ENCODE measurements at places on chromosomes 13 and 19.

DNA sequence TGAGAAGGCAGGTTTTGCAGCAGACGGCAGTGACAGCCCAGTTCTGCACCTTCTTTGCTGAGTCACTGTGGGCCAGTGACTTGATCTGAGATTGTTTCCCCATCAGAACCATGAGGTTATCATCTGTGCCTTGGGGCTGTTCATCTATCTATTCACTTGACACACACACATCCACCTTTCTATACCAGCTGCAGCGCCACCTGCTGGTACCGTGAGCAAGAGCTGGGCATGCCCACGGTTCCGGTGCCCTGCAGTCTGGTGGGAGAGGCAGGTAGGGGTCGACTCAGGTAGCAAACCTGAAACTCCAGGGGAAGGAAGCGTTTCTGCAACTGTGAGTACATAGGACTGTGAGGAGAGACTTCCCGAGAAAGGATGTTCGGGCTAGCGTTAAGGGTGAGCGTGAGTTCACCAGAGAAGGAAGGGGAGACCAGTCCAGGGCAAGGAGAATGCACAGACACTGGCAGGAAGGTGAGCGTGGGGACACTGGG lies 7.5 kb upstream of the LIN7B start:
- H3K36me3 ChIP-seq, result peaks cover 51% of the 10 kb centered on the region
- no peaks in the 10 kb centered on the region for H3K27me3 ChIP-seq
- H3K4me1 ChIP-seq, result peaks cover 17% of the 10 kb centered on the region
- no peak overlapping the region for H3K27ac ChIP-seq
- H3K4me3 ChIP-seq, result no peak overlapping the region

GRCh38 chr19:7852851-7853769 lies 21.1 kb downstream of the PRR36 start:
- H3K4me1 ChIP-seq, result no peaks in the 10 kb centered on the region
- H3K27ac ChIP-seq, result no peak overlapping the region
- no peak for DNase-seq
- peaks cover 2% of the 10 kb centered on the region for H3K36me3 ChIP-seq
- H3K4me3 ChIP-seq, result no peak overlapping the region

GRCh38 chr13:80083853-80084676 lies 256.9 kb downstream of the SPRY2 start:
- peak overlapping the region; percentile 39 for H3K4me3 ChIP-seq
- H3K27me3 ChIP-seq, result no peaks in the 10 kb centered on the region
- H3K27ac ChIP-seq, result peak overlapping the region; percentile 31
- no peaks in the 10 kb centered on the region for H3K36me3 ChIP-seq
- no peak for DNase-seq
- peaks cover 16% of the 10 kb centered on the region for H3K4me1 ChIP-seq

DNA sequence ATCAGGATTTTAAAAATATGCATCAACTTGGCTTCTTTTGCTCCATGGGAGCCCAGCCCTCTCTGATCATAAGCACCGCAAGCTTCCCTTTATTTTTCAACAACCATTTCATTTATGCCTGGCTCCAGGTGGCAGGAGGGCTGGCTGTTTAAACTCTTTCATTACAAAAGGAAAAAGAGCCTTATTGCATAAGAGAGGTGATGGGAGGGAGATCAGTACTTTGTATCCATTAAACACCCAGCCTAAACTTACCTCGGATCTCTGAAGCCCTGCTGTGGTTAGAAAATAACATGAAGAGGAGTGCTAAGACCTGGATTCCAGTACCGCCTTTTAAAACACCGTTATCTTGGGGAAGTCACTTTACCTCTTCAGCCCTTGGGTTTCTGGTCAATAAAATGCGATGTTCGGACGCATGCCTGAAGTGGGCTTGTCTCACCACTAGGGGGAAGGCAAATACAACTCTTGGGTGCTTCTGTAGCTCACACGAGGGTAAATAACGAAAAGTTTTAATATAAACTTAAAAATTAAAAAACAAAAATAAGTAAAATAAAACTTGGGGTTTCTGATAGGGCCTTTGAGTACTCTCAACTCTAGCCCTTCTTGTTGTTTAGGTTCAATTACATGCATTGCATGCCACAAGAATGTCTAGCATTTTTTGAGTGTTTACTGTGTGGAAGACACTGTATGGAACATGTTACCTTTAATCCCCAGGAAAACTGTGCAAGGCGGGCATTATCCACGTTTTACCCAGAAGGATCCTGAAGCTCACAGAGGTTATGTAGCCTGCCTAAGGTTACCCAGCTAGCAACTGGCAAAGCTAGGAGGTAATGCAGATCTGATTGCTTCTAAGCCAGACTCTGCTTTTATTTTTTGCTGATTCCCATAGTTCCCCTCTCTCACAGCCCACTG lies 240.3 kb downstream of the LMO7 start:
- no peak overlapping the region for H3K27ac ChIP-seq
- H3K4me1 ChIP-seq, result no peaks in the 10 kb centered on the region
- no peak overlapping the region for H3K4me3 ChIP-seq
- H3K27me3 ChIP-seq, result no peaks in the 10 kb centered on the region

- DNase-seq, result no peak
- peak overlapping the region; percentile 76 for H3K27ac ChIP-seq
- H3K27me3 ChIP-seq, result no peaks in the 10 kb centered on the region
- H3K4me3 ChIP-seq, result peak overlapping the region; percentile 65
- peaks cover 72% of the 10 kb centered on the region for H3K4me1 ChIP-seq
Observed at GRCh38 chr19:19460761-19461265, 54.5 kb downstream of the TSSK6 start.

DNA sequence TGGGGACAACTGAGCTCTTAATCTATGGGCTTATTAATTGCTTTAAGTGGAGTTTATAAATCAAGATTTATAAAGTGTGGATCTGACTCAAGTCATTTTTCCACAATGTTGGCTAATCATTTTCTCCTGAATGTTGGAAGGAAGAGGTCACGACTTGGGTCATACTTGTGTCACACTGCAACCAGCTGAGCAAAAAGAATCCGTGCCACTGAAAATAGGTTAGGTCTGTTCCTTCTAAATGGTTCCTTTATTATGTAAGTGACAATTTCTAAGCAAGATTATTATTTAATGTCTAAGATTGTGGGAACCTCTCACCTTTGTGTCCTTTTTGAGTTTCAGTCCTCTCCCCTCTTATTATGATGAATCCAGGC lies 178.6 kb downstream of the SHISA2 start:
- no peaks in the 10 kb centered on the region for H3K4me1 ChIP-seq
- no peaks in the 10 kb centered on the region for H3K27me3 ChIP-seq
- no peaks in the 10 kb centered on the region for H3K36me3 ChIP-seq

GRCh38 chr19:7628589-7629311 lies 595 bp downstream of the XAB2 start:
- H3K36me3 ChIP-seq, result peaks cover 11% of the 10 kb centered on the region
- no peak for DNase-seq

DNA sequence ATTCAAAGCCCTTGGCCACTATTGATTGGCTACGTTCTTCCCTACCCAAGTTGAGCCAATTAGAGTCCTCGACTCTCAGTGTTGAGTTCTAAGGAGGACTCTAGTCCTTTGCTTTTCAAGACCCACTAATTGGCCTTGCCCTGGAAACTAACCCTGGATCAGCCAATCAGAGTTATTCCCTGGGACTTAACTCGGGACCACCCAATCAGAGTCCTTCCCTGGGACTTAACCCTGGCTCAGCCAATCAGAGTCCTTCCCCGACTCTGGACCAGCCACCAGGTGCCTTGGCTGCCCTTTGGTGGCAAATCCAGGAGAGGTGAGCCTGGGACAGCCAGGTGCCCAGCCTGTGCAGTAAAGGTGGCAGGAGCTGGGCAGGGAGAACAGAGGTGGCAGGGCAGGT lies 28.7 kb downstream of the ATP8B3 start:
- H3K27ac ChIP-seq, result no peak overlapping the region
- H3K36me3 ChIP-seq, result no peaks in the 10 kb centered on the region

DNA sequence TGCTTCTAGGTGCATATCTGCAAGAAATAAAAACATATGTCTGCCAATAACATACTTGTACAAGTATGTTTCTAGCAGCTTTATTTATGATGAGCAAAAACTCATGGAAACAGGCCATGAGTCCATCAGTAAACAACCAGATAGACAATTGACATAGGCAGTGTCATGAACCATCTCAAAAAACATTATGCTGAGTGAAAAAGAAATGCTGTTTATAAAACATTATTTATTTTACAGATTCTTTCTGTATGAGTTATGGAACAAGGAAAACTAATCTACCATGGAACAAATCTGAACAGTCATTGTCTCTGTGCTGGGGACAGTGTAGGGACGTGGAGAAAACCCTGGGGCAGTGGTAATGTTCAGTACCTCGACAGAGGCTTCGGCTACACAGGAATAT lies 283.9 kb downstream of the UQCRFS1 start:
- H3K27me3 ChIP-seq, result no peaks in the 10 kb centered on the region
- H3K36me3 ChIP-seq, result no peaks in the 10 kb centered on the region
- DNase-seq, result no peak
- no peak overlapping the region for H3K4me3 ChIP-seq

- H3K27ac ChIP-seq, result no peak overlapping the region
- no peaks in the 10 kb centered on the region for H3K36me3 ChIP-seq
- no peaks in the 10 kb centered on the region for H3K4me1 ChIP-seq
- DNase-seq, result no peak
- H3K4me3 ChIP-seq, result no peak overlapping the region
Observed at GRCh38 chr13:79740991-79741390, 260.0 kb downstream of the NDFIP2 start.

DNA sequence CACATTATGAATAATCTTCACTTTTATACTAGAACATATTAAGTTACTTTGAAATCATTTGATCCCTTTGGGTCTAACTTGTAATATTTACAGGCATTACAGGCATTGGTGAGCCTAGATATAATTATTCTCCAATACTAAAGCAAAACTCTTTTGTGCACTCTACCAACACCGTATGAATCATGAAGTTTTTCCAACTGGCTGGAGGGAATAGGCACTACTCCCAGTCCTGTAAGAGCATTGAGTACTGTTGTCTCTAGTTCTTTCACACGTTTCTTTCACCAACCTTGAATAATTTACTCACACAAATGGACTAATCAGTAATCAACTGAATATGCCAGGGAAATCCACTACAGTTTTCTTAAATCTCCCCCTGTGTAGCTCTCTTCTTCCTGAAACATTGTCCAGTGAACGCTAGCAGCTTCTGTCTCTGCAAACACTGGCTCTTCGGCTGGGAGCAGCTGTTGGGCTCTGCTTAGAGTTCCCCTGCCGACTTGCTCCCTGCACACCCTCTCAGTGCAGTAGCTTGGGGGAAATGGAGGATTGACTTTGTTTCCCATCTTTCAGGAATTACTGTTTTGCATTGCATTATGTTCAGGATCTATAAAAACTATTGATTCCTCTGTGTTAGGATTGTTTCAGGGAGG lies 476.7 kb downstream of the RFC3 start:
- peak overlapping the region; percentile 26 for H3K4me3 ChIP-seq
- no peaks in the 10 kb centered on the region for H3K27me3 ChIP-seq
- H3K4me1 ChIP-seq, result no peaks in the 10 kb centered on the region
- no peak overlapping the region for H3K27ac ChIP-seq
- no peaks in the 10 kb centered on the region for H3K36me3 ChIP-seq
- DNase-seq, result no peak

- H3K4me3 ChIP-seq, result peak overlapping the region; percentile 65
- H3K27me3 ChIP-seq, result peaks cover 65% of the 10 kb centered on the region
- DNase-seq, result no peak
- H3K4me1 ChIP-seq, result peaks cover 27% of the 10 kb centered on the region
- no peaks in the 10 kb centered on the region for H3K36me3 ChIP-seq
Observed at GRCh38 chr13:78602561-78603239, 652 bp downstream of the POU4F1 start.

- H3K36me3 ChIP-seq, result no peaks in the 10 kb centered on the region
- DNase-seq, result no peak
Observed at GRCh38 chr13:25037057-25037813, 58.7 kb upstream of the PABPC3 start.

GRCh38 chr13:105948143-105948542 lies 587.3 kb downstream of the EFNB2 start:
- H3K27ac ChIP-seq, result no peak overlapping the region
- H3K4me3 ChIP-seq, result no peak overlapping the region
- no peak for DNase-seq
- H3K4me1 ChIP-seq, result no peaks in the 10 kb centered on the region
- no peaks in the 10 kb centered on the region for H3K27me3 ChIP-seq

DNA sequence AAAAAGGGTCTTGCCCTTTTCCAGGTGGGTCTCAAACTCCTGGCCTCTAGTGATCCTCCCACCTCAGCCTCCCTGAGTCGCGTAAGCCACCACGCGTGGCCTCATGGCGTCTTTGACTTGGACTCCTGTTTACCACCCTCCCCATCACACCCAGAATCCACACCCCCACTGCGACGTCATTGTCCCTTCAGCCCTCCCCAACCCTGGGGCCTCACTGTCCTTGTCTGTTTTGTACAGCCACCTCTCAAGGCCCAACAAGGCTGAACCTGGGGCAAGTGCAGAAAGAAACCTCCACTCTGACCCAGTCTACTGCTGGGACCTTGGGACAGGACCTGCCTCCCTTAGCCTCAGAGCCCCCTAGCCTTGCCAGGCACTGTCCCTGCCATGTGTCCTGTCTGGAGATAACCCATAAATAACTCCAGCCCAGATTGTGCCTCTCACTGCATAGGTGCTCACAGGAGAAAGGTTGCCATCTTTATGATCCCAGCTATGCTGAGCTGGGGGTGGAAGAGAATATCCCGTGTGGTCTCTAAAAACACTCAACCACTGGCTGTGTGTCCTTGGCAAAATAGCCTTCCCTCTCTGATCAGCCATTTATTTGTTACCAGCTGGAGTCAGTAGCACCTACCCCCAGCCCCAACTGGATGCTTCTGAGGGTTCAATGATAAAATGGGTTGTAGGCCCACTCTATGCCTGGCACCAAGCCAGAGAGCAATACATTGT lies 1.8 kb upstream of the IFI30 start:
- H3K36me3 ChIP-seq, result peaks cover 18% of the 10 kb centered on the region
- no peak overlapping the region for H3K4me3 ChIP-seq
- H3K4me1 ChIP-seq, result peaks cover 6% of the 10 kb centered on the region
- no peaks in the 10 kb centered on the region for H3K27me3 ChIP-seq
- DNase-seq, result no peak

- H3K27me3 ChIP-seq, result no peaks in the 10 kb centered on the region
- no peak for DNase-seq
- H3K27ac ChIP-seq, result no peak overlapping the region
- H3K4me3 ChIP-seq, result no peak overlapping the region
- peaks cover 39% of the 10 kb centered on the region for H3K36me3 ChIP-seq
Observed at GRCh38 chr19:2038284-2039088, 12.6 kb downstream of the MKNK2 start.

GRCh38 chr13:38718374-38718773 lies 31.5 kb downstream of the FREM2 start:
- no peak overlapping the region for H3K27ac ChIP-seq
- no peaks in the 10 kb centered on the region for H3K27me3 ChIP-seq
- no peaks in the 10 kb centered on the region for H3K36me3 ChIP-seq
- no peaks in the 10 kb centered on the region for H3K4me1 ChIP-seq
- H3K4me3 ChIP-seq, result no peak overlapping the region
- no peak for DNase-seq
